ENCODE measurements at places on chromosomes 3 and 15. TPM values are rescaled to one million over a fixed set of nuclear protein-coding genes. Genes with fewer than 3 reads are reported as not detected.

DNA sequence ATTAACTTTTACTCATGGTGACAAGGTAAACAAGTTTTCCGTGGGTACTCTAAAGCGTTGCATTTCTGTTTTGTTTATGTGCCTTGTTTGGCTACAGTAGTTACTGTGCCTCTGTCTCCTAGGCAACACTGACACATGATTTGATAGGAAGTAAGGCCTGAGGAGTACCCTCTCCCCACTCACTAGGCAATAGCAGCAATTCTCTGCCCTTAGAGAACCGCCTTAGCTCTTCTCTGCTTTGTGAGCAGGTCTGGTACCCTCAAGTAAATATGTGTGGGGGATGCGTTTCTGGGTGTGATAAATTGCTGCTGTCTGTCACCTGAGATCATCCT is at the start of gene IL5RA:
IL5RA (minus strand) TSS at position 76 of the 332 bp plus-strand sequence. CDS start 5,390 bp downstream, outside the sequence.
- H3K27ac ChIP-seq: peak within 1 kb of the TSS; percentile 7
- no peaks in the 10 kb centered on the region for H3K27me3 ChIP-seq
- no peak within 1 kb of the TSS for H3K4me3 ChIP-seq
- DNase-seq: peak; percentile 35
- no peaks in the 10 kb centered on the region for H3K4me1 ChIP-seq

DNA sequence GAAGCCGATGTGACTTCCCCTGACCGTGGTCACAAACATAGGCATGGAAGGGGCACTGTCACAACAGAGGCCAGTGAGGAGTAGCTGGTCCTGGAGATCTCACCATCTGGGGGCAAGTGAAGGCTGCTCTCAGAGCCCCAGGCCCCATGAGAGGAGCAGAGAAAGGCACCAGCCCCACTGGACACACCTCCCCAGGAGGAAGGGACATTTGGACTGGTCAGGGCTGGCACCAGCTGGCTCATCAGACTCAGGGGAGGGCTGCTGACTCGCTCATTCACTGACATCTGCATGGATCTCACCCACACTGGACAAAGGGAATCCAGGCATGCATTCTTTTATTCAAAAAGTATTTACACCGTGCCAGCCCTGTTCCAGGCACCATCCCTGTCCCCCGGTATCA is 26.8 kb downstream of the ESYT3 start:
- H3K4me3 ChIP-seq: no peak overlapping the region
- H3K27me3 ChIP-seq: no peaks in the 10 kb centered on the region
- DNase-seq: peak; percentile 19
- H3K36me3 ChIP-seq: peaks cover 10% of the 10 kb centered on the region
- no peaks in the 10 kb centered on the region for H3K4me1 ChIP-seq
- H3K27ac ChIP-seq: no peak overlapping the region

GRCh38 chr3:62727536-62727935 is 147.7 kb downstream of the CADPS start:
- DNase-seq: no peak
- H3K4me3 ChIP-seq: no peak overlapping the region
- peaks cover 2% of the 10 kb centered on the region for H3K4me1 ChIP-seq
- H3K36me3 ChIP-seq: no peaks in the 10 kb centered on the region
- 0 out of 2 replicates have a peak, but pooled peaks cover under 1% of the 10 kb centered on the region for H3K27me3 ChIP-seq
- no peak overlapping the region for H3K27ac ChIP-seq

- H3K4me3 ChIP-seq: no peak overlapping the region
- H3K4me1 ChIP-seq: no peaks in the 10 kb centered on the region
- no peaks in the 10 kb centered on the region for H3K27me3 ChIP-seq
- H3K36me3 ChIP-seq: no peaks in the 10 kb centered on the region
Measured at GRCh38 chr15:79184465-79184892, 93.9 kb upstream of the RASGRF1 start.

- H3K27ac ChIP-seq: no peak overlapping the region
- H3K36me3 ChIP-seq: no peaks in the 10 kb centered on the region
- no peaks in the 10 kb centered on the region for H3K27me3 ChIP-seq
- H3K4me1 ChIP-seq: no peaks in the 10 kb centered on the region
- no peak for DNase-seq
Measured at GRCh38 chr3:100804631-100805030, 95.3 kb downstream of the TFG start.

GRCh38 chr3:79257791-79258190 is 510.0 kb downstream of the ROBO1 start:
- no peak overlapping the region for H3K4me3 ChIP-seq
- no peak for DNase-seq
- no peaks in the 10 kb centered on the region for H3K4me1 ChIP-seq
- no peaks in the 10 kb centered on the region for H3K36me3 ChIP-seq
- no peaks in the 10 kb centered on the region for H3K27me3 ChIP-seq
- no peak overlapping the region for H3K27ac ChIP-seq

GRCh38 chr3:80978216-80978969 is 783.1 kb downstream of the GBE1 start:
- no peak overlapping the region for H3K4me3 ChIP-seq
- H3K27ac ChIP-seq: no peak overlapping the region
- H3K4me1 ChIP-seq: no peaks in the 10 kb centered on the region
- no peak for DNase-seq
- H3K27me3 ChIP-seq: no peaks in the 10 kb centered on the region

- H3K4me1 ChIP-seq: no peaks in the 10 kb centered on the region
- no peak overlapping the region for H3K27ac ChIP-seq
- no peak for DNase-seq
- H3K36me3 ChIP-seq: peaks cover 81% of the 10 kb centered on the region
Measured at GRCh38 chr3:58107597-58107996, 99.4 kb downstream of the FLNB start.

- H3K27ac ChIP-seq: no peak overlapping the region
- H3K27me3 ChIP-seq: no peaks in the 10 kb centered on the region
- no peak for DNase-seq
- H3K36me3 ChIP-seq: no peaks in the 10 kb centered on the region
- H3K4me3 ChIP-seq: no peak overlapping the region
Measured at GRCh38 chr3:125608419-125608818, 13.1 kb upstream of the OSBPL11 start.

DNA sequence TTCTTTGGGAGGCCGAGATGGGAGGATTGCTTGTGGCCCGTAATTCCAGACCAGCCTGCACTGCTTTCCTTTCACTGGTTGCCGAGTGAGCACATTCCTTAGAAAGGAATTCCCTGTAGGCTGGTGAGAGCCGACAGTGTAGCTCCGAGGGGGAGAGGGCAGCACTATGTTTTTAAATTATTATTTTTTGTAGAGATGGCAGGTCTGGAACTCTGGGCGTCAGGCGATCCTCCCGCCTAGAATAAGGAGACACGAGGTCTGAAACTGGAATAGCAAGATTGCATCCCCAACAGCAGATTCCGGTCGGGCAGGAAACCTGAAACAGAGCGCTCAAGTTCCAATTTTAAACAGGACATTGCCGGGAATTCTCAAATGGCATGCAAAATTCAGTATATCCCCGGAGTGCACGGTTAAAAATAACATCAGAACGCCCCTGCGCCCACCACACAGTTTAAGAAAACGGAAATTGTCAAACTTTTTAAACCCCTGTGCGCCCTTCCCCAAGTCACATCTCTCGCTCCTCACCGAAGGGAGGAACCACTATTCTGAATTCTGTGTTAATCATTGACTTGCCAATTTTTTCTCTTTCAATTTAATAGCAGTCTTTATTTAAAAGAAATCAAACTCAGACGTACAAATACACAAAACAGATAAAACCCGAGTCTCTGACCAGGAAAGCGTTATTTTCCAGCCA is 643 bp upstream of the RNU5B-1 start:
- H3K4me1 ChIP-seq: peaks cover 2% of the 10 kb centered on the region
- H3K36me3 ChIP-seq: no peaks in the 10 kb centered on the region
- DNase-seq: peak; percentile 64
- H3K4me3 ChIP-seq: peak overlapping the region; percentile 74
- no peak overlapping the region for H3K27ac ChIP-seq

DNA sequence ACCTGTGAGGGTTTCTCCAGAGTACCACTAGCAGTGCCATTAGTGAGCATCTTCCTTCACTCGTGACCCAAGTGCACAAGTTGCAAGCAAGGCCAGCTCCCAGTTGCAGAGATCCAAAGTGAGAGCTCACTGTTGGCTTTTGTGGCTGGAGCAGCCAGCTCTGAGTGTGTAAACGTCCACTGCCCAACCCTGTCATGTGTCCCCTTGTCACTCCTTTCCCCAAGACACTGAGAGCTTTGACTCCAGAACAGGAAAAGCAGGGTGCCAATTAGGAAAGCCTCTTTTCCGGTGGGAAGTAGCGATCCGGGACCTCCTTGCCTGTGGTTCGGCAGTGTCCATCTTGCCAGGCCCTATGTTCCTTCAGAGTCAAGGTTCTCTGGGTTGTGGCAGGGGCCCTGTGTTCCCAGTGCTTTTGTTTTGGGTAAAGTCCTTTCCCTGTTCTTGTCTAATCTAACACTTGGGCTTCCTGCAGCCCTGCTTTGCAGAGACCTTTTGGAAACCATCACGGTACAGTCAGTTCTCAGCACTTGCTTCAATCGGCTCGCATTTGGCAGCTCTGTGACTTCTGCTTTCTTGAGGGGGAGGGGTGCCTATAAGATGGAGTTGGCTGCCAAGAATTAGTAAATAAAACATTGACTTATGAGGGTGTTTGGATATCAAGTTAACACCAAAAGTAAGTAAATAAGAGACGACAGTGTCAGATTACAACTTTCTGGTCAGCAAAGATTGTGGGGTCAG is 90.5 kb downstream of the DNASE1L3 start:
- H3K27me3 ChIP-seq: no peaks in the 10 kb centered on the region
- no peak for DNase-seq
- H3K27ac ChIP-seq: no peak overlapping the region
- H3K36me3 ChIP-seq: peaks cover 50% of the 10 kb centered on the region
- no peaks in the 10 kb centered on the region for H3K4me1 ChIP-seq

- no peaks in the 10 kb centered on the region for H3K27me3 ChIP-seq
- DNase-seq: no peak
- no peaks in the 10 kb centered on the region for H3K36me3 ChIP-seq
- no peaks in the 10 kb centered on the region for H3K4me1 ChIP-seq
Measured at GRCh38 chr3:100545371-100545770, 53.0 kb downstream of the TMEM45A start.

DNA sequence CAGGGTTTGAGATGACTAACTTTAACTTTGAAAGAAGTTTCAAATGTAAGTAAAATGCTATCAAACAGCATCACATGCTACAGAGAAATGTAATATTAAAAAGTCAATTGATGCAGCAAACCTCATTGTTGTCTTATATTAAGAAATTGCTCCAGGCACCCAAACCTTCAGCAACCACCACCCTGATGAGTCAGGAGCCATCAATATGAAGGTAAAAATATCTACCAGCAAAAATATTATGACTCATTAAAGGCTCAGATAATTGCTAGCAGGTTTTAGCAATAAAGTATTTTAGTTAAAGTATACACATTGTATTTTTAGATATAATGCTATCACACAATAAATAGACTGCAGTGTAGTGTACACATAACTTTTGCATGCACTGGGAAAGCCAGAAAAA is 746.3 kb downstream of the ZPLD1 start:
- no peaks in the 10 kb centered on the region for H3K36me3 ChIP-seq
- H3K27ac ChIP-seq: no peak overlapping the region

- no peak overlapping the region for H3K4me3 ChIP-seq
- no peaks in the 10 kb centered on the region for H3K4me1 ChIP-seq
- no peaks in the 10 kb centered on the region for H3K27me3 ChIP-seq
- no peak for DNase-seq
- no peak overlapping the region for H3K27ac ChIP-seq
Measured at GRCh38 chr3:21235491-21235890, 515.5 kb downstream of the ZNF385D start.

GRCh38 chr3:136353461-136353860 is 103.3 kb downstream of the PCCB start:
- H3K4me1 ChIP-seq: no peaks in the 10 kb centered on the region
- peaks cover 14% of the 10 kb centered on the region for H3K36me3 ChIP-seq
- H3K27ac ChIP-seq: no peak overlapping the region
- no peak overlapping the region for H3K4me3 ChIP-seq
- DNase-seq: no peak

DNA sequence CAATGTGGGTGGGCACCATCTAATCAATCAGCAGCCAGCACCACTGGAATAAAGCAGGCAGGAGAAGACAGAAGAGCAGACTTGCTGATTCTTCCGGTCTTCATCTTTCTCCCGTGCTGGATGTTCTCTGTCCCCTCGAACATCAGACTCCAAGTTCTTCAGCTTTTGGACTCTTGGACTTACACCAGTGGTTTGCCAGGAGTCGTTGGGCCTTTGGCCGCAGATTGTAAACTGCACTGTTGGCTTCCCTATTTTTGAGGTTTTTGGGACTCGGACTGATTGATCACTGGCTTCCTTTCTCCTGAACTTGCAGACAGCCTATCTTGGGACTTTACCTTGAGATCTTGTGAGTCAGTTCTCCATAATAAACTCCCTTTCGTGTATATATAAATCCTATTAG is 292.8 kb downstream of the BCHE start:
- no peak overlapping the region for H3K27ac ChIP-seq
- no peak overlapping the region for H3K4me3 ChIP-seq
- no peaks in the 10 kb centered on the region for H3K4me1 ChIP-seq
- H3K36me3 ChIP-seq: no peaks in the 10 kb centered on the region
- no peaks in the 10 kb centered on the region for H3K27me3 ChIP-seq

DNA sequence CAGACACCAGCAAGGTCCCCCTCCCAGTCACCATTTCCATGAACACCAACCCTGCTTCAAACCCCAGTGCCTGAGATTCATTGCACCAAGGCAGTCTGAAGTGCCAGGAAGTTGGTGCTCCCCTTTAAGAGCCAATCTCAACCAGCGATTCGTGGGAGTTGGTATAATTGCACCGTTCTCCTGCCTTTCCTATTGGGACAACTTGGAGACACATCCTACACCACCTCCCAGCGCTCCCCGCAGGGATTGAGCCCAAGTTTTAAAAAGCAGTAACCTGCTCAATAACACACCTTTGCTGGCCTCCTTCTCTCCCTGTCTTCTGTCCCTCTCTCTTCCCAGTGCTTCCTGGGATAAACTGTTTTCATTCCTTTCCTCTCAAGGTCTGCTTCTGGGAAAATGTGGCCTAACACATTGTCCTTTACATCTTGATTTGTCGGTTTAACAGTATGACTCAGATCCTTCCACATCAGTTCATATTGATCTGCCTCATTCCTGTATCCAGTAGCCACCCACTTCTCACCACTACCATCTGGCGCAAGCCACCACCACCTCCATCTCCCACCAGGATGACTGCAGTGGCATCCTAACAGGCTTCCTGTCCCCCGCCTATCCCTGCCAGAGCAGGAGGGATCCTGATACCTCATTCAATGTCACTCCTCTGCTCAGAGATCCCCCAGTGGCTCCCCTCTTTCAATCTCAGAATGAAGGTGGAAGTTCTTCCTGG is 37.8 kb upstream of the HRH1 start:
- H3K4me3 ChIP-seq: no peak overlapping the region
- H3K27ac ChIP-seq: no peak overlapping the region
- no peaks in the 10 kb centered on the region for H3K36me3 ChIP-seq

Gene ACOX2
- 0.85 TPM for total RNA-seq

Gene RPL22L1
- total RNA-seq: 100 TPM

Gene SERPINI2
- total RNA-seq: not detected

Gene SYNM
- total RNA-seq: 1.8 TPM

Gene BFSP2
- total RNA-seq: not detected

Gene TGM5
- not detected for total RNA-seq

Gene CYP11A1
- 1.7 TPM for total RNA-seq

Gene GABPB1
- 43.2 TPM for total RNA-seq

Gene PLOD2
- 17.9 TPM for total RNA-seq

Measured in H9 (cell line).